Mesendoderm (in vitro differentiated cells): ENCODE measurements at places on chromosomes 4 and X.

DNA sequence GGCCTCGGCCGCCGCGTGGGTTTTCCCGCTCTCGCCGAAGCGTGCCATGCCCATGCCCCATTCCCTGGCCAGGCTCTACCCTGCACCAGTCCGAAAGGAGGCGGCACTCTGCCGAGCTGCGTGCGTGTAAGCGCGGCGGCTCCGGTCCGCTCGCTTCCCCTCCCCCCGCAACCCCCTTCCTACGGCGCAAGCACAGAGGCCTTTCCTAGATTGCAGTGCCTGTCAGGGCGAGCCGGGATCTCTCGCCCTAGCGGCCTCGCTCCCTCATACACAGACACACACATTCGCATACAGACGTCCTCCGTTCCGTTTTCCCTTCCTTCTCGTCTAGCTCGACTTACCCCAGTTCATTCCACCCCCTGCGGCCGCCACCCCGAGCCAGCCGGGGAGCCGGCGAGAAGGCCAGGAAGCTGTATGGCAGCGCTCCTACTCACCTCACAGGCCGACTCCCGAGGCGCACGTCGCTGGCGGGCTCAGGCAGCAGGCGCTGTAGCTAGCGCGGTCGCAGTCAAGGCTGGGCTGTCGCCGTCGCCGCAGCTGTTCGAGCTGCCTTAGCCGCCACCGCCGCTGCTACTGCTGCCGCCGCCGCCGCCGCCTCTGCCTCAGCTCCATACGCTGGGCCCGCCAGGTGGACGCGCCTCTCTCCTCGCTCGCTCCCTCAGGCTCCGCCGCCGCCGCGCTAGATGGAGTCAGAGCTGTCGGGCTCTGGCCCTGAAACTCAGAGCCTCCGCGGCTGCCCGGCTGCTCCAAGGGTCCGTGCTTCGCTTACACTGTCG, 615 bp downstream of the NEXMIF start:
- no peaks in the 10 kb centered on the region for H3K27me3 ChIP-seq
- H3K4me1 ChIP-seq, result no peaks in the 10 kb centered on the region
- H3K36me3 ChIP-seq, result no peaks in the 10 kb centered on the region
- no peak overlapping the region for H3K4me3 ChIP-seq
- H3K27ac ChIP-seq, result no peak overlapping the region
- peak; percentile 82 for DNase-seq

GRCh38 chr4:121304893-121305292, 75.9 kb downstream of the QRFPR start:
- no peaks in the 10 kb centered on the region for H3K27me3 ChIP-seq
- H3K4me3 ChIP-seq, result no peak overlapping the region
- no peaks in the 10 kb centered on the region for H3K36me3 ChIP-seq
- H3K4me1 ChIP-seq, result no peaks in the 10 kb centered on the region
- H3K27ac ChIP-seq, result no peak overlapping the region

DNA sequence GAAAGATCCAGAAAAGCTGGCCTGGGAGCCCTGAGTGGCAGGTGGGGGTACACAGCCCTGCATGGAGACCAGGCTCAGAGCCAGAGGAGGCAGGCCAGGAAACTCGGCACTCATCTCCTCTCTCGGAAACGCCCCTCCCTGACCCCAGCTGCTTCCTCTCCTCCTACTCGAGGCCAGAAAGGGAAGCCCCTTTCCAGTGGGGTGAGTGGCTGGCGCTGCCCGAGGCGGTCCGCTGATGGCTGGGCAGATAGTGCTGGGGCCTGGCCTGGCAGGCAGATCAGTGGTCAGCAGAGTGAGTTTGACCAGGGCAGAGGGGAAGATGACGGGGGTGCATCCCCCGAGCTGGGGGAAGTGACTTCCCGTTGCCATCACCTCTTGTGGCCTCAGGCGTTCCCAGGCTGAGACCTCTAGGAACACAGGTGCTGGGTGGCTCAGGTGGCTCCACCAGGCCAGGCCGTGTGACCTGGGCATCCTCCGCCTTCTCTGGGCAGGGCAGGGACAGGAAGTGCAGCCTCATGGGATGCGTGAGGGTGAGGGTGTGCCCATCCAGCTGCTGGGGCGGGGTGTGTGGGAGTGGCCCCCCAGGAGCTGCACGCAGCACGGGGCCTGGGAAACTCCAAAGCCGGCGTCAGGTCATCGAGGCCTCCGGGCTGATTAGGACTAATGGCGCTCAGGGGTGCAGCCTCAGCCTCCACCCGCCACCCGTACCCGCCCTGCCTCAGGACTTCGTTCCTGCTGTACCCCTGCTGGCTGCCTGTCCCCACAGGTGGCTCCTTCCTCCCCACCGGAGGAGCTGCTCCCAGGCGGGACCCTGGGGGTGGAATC, 5.7 kb downstream of the SH3BP2 start:
- no peak for DNase-seq
- no peak overlapping the region for H3K27ac ChIP-seq
- H3K27me3 ChIP-seq, result no peaks in the 10 kb centered on the region
- H3K36me3 ChIP-seq, result no peaks in the 10 kb centered on the region
- H3K4me3 ChIP-seq, result no peak overlapping the region
- H3K4me1 ChIP-seq, result peaks cover 2% of the 10 kb centered on the region

DNA sequence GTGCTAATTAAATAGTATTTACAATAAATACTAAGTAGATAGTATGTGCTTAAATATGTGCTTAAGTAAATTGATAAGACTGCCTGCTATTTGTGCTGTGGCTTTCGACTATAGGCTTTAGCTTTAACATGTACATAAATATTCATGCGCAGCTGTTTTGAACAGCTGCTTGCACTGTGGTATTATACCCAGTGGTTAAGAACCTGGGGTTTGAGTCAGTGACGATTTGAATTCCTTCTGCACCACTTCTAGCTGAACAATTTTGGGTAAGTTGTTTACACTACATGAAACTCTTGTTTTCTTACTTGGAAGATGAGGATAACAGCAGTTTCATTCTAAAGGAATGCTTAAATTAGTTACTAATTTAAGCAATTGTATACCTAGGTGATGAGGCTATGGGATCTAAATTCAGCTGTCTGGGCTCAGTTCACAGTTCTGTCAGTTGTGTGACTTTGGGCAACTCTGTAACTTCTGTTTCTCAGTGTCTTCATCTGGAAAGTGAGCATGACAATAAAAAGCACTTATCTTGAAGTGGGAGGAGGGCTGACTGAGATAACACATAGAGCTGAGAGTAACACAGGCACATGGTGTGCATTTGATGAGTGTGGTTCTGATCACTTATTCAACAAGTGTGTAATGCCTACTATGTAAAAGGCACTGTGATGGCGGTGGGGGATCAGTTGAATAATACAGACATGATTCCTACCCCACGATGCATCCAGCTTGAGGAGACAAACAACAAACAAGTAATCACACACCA, 37.0 kb downstream of the HPGDS start:
- no peaks in the 10 kb centered on the region for H3K4me1 ChIP-seq
- H3K27ac ChIP-seq, result no peak overlapping the region
- H3K36me3 ChIP-seq, result no peaks in the 10 kb centered on the region

DNA sequence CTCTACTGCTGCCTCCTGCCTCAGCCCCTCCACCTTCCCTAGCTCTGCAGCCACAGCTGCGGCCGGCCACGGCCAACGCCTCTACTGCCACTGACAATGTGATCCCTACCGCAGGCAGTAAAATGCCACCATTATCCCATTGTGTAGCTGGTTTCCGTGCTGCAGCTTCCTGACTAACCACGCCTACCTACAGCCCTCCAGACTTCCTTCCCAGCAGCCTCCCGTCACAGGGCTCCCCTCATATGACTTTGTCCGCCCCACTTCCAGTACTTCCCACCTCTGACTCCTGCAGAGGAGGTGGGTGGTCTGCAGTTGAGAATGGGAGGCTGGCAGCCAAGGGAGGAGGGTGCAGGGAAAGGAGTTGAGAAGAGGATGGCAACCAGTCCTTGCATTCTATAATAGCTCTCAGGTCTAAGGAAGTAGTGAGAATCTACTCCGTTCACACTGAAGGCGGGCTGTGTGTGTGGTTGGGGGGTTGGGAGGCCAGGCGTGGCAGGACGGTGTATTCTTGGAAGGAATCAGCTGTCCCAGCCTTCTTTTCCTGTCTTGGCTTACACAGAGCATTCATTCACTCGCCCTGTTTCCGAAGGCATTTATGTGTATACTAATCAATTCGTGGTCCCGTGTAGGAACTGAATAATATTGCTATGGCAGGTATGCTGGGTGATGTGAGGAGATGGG, 33.1 kb upstream of the USP51 start:
- no peak for DNase-seq
- H3K27ac ChIP-seq, result no peak overlapping the region
- no peaks in the 10 kb centered on the region for H3K36me3 ChIP-seq

- no peak overlapping the region for H3K4me3 ChIP-seq
- no peaks in the 10 kb centered on the region for H3K36me3 ChIP-seq
- DNase-seq, result no peak
Measured at GRCh38 chrX:74324131-74324530, 20.2 kb downstream of the ZCCHC13 start.

DNA sequence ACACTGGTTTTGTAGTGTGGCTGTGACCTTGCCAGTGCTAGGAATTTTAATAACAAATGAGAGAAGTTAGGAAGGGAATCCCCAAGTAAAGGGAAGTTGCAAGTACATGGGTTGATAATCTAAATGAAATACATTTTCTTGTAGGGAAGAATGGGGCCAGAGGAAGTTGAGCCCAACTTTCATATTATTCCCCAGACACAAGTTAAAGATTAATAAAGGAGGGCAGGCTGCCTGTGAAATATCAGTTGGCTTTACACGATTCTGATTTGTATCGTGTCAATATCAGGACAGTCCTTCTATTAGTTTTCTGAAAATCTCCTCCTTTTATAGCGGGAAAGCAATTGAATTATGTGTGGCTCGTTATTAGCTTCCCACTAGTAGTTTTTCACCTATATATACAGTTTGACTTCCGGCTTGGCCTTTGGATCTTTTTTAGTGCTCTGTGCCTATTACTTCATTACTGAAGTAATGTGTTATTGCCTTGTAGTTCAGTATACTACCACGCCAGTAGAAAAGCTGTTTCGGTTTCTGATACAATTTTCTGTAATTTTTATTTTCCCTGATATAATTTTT, 1.7 kb downstream of the PDLIM5 start:
- no peaks in the 10 kb centered on the region for H3K36me3 ChIP-seq
- peak overlapping the region; percentile 85 for H3K4me3 ChIP-seq
- no peak for DNase-seq
- no peak overlapping the region for H3K27ac ChIP-seq

GRCh38 chr4:155529716-155530115, 136.9 kb upstream of the GUCY1A1 start:
- no peaks in the 10 kb centered on the region for H3K27me3 ChIP-seq
- H3K27ac ChIP-seq, result no peak overlapping the region
- no peaks in the 10 kb centered on the region for H3K4me1 ChIP-seq
- no peaks in the 10 kb centered on the region for H3K36me3 ChIP-seq
